ENCODE measurements at places on chromosomes 6 and 20.

- DNase-seq, result no peak
These were observed 116.8 kb downstream of the CHD6 start for GRCh38 chr20:41501376-41501775.

GRCh38 chr20:63167026-63167917 is 48.7 kb downstream of the YTHDF1 start:
- no peak for DNase-seq

DNA sequence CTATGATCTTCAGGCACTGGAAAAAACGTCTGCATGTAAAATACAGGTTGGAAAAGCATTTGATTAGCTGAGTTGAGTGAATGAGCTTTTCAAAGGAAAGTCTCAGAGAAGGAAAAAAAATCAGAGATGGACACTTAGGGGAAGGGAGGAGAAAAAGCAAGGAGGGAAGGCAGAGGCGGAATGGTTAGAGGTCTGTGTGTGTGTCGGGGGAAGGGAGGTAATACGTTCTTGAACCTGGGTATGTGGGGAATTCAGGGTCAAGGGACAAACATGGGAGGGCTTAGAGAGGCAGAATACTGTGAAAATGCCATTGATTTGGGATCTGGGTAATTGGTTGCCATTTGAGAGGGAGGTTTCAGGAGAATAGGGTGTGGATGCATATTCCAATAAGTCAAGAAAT is 5.1 kb downstream of the PRRT1 start:
- no peak for DNase-seq

GRCh38 chr6:135229996-135230395 is 48.9 kb downstream of the MYB start:
- no peak for DNase-seq

GRCh38 chr6:81696524-81696923 is 56.0 kb downstream of the TENT5A start:
- DNase-seq, result no peak

GRCh38 chr6:14290772-14291330 is 173.3 kb downstream of the CD83 start:
- no peak for DNase-seq

GRCh38 chr20:17391127-17391771 is 139.9 kb downstream of the BFSP1 start:
- DNase-seq, result no peak

DNA sequence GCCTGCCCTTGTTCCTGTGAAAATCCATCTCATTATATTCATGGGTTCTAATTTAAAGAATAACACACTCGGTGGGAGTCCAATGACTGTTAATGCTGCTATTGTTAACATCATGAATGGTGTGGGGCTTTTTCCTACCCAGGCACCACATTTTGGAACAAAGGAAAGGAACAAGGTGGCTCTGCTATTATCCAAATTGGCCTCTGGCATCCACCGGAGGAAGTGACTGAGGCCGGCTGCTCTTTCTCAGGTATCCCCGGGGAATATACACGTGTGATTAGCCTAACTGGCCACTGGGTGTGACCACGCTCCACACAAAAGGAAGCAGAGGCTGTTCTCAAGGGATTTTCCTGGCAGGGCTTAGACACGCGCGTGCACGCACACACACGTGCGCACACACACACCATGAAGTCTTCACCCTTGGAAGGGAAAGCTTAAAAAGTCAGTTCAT is 601.2 kb upstream of the ARID1B start:
- no peak for DNase-seq

DNA sequence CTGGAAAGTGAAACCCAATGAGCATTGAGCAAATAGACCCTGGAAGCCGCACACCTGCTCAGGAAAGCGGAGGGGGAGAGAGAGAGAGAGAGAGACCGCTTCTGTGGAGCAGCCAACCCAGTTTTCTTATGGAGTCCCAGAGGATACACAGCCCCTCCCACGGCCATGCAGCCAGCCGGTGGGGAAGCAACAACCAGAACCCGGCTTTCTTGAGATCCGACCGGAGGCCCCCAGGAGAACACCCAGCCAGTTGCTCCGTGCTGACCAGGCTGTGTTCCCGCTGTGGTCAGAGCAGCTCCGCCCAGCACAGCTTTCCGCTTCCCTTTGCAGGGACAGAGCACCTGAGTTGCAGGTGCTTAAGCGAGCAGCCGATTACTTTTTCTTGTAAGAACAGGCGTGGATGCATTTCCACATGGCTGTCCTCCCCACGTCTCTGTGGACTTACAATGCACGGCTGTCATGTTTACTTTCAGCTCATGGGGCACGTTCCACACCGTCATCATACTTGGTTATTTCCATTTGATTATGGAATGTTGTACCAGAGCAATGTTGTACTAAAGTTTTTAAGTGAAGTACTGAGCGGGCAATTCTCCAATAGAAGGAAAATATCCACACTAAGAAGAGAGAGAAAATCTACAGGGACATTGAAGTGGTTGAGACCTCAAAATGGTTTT is 381.9 kb downstream of the THBS2 start:
- no peak for DNase-seq

DNA sequence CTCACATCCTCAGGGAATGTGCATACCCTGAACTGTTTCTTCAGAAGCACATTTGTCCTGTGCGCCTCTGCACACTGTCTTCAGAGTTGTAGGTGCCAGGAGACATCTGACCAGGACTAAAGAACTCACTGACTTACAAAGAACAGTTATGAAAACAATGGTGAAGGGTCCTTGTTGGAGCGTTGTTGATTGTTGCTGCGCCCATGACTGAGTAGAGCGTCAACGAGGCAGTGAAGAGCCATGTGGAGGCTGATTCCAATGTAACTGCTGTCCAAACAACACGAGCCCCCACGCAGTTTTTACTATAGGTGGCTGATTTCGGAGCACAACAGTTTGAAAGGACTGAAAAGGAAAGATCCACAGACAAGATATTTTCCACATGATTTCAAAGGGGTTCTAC is 380.3 kb downstream of the CDH26 start:
- DNase-seq, result no peak

DNA sequence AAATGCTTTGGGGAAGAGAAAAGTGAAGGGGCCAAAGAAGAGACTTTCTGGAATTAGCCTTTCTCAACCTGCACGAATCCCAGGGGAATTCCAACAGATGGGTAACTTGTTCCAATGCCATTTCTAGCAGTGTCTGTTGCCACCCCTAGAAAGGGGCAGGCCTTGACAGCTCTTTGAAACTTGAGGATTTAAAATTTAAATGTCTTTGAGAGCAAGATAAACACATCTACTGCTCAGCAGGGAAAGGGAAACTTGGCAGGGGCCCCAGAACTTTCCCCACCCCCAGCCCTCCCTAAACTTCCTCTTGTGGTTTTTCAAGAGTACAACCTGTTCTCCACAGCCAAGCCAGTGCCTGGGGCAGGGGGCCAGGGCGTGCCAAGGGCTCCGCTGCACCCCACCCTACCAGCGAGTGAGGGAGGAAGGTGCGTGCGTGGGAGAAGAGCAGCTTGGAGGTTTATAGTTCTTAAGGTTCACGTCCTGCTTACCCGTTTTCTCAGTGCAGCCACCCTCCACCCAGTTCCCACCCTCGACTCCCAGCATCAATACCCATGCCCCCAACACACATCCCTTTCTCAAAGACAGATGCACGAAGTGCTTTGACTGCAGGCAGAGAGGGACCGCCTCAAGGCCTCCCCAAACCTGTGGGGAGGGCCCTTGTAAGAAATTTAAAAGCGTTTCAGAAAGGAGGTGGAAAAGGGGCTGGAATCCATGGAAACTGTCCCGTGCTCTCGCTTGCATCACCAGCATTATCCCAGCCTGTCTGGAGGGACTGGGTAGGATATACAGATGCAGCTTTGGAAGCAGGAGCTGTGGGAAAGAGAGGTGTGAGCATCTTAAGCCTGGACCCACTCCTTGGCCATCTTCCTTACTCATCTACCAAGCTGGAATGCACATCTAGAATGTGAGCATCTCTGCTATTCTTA is 4.5 kb upstream of the TAF8 start:
- DNase-seq, result peak; percentile 20

- DNase-seq, result no peak
These were observed 166.1 kb downstream of the TMEM242 start for GRCh38 chr6:157157258-157157657.

GRCh38 chr6:142913511-142914047 is 31.4 kb downstream of the HIVEP2 start:
- no peak for DNase-seq

GRCh38 chr6:43493833-43494232 is 16.3 kb downstream of the LRRC73 start:
- no peak for DNase-seq

Data from nucleus accumbens (tissue), 56 donors.